ENCODE measurements at places on chromosomes 11 and 22.

- no peak for DNase-seq
Observed at GRCh38 chr11:16960250-16960649, 54.0 kb downstream of the PLEKHA7 start.

GRCh38 chr11:125105926-125106325 lies 5.5 kb downstream of the TMEM218 start:
- no peak for DNase-seq

- DNase-seq: no peak
Observed at GRCh38 chr11:31478223-31478590, 31.2 kb downstream of the IMMP1L start.

DNA sequence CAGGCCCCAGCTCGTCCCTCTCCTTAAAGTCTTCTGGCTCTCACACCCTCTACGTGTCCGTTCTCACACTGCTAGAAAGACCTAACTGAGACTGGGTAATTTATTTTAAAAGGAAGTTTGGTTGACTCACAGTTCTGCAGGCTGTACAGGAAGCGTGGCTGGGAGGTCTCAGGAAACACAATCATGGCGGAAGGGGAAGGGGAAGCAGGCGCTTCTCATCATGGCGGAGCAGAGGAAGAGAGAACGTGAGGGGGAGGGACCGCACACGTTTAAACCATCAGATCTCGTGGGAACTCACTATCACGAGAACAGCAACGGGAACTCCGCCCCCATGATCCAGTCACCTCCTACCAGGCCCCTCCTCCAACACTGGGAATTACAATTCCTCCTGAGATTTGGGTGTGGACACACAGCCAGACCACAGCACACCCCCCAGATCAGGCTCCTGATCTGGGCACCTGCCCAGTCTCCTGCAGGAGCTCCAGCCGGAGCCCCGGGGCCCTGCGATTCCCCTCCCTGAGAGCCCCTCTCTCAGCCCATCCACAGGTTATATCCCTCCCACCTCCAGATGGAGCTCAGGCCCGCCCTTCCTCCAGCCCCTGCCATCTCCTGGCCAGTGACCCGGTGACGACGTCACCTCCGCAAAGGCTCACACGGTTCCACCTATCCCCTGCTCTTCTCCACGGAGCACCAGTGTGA lies 170.2 kb downstream of the BRD1 start:
- no peak for DNase-seq

DNA sequence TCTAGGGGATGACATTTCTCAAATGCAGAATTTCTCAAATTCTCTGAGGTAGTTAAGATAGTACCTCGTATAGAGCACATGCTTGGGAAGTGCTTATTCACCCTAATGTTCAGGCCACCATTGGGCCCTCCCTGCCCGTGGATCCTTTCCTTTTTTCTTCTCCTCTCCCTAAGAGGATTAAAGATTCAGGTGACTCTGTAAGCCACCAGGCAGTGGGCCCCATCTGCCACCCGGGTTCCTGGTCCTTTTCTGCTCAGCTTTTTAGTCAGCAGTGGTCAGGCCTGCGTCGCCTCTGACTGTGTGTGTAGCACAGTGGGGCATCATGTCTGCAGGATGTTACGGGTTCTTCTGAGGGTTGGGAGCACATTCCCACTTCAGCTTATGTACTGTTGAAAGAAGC lies 7.2 kb downstream of the CEP164 start:
- no peak for DNase-seq

- peak; percentile 45 for DNase-seq
Observed at GRCh38 chr11:66045177-66045639, 3.8 kb downstream of the GAL3ST3 start.

GRCh38 chr11:1773131-1773993 lies 9.6 kb upstream of the CTSD start:
- no peak for DNase-seq

GRCh38 chr22:45351956-45352355 lies 42.2 kb downstream of the FAM118A start:
- no peak for DNase-seq

GRCh38 chr11:111402411-111402810 lies 23.3 kb upstream of the POU2AF1 start:
- DNase-seq: no peak

DNA sequence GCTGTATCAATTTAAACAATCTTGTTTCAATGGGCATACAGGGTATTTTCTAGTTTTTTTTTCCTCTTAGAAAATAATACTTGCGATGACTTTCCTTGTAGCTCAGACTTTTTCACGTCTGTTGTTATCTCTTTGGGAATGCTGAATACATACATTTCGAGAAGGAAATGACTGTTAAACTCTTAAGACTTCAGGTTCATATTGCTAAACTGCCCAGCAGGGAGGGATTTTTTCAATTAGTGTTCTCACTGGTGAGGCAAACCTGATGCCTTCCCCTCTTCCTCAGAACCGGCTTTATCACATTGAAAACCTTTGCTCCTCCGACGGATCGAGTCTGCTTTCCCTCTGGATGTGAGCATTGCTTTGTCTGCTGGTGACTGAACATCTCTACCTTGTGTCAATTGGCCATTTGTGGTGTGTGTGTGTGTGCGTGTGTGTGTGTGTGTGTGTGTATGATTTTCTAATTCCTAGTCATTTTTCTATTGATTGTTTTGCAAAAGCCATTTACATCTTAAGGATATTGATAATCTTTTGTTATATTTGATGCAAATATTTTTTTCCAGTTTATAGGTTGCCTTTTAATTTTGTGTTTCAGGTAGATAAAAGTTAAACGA lies 6.6 kb downstream of the NEAT1 start:
- peak; percentile 64 for DNase-seq

DNA sequence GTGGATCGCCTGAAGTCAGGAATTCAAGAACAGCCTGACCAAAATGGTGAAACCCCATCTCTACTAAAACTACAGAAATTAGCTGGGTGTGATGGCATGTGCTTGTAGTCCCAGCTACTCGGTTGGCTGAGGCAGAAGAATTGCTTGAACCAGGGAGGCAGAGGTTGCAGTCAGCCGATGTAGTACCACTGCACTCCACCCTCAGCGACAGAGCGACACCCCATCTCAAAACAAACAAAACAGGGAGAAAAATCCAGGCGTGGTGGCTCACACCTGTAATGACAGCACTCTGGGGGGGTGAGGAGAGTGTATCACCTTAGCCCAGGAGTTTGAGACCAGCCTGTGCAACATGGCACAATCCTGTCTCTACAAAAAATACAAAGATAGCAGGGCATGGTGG lies 802.3 kb upstream of the ARHGAP42 start:
- DNase-seq: no peak

GRCh38 chr22:26941896-26942636 lies 284.7 kb downstream of the MIAT start:
- DNase-seq: no peak

GRCh38 chr11:72624496-72625201 lies 49.6 kb downstream of the PDE2A start:
- DNase-seq: no peak

DNA sequence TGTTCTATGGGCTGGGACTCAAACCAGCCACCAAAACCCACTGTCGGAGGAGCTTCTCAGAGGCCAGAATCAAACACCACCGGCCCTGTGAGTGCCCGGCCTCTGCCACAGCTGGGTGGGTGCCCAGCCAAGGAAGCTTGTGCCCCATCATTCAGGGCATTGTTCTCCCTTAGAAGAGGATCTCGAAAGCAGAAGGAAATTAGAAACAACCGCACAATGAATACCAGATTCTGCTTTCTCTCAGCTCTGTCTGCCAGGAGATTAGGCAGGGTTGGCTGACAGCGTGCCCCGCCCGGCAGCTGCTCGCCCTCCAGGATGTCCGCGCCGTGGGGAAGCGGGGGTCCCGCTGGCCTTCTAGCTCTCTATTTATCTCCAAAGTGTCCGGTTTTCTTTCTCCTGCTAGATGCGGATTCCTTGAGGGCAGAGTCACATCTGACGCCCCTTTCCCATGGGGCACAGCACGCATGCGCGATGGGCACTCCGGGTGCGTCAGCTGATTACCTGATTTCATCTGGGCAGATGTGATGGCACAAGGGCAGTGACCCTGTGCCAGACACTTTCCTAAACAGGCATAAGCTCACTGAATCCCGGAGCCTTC lies 25.5 kb downstream of the SCGB1A1 start:
- peak; percentile 61 for DNase-seq

DNA sequence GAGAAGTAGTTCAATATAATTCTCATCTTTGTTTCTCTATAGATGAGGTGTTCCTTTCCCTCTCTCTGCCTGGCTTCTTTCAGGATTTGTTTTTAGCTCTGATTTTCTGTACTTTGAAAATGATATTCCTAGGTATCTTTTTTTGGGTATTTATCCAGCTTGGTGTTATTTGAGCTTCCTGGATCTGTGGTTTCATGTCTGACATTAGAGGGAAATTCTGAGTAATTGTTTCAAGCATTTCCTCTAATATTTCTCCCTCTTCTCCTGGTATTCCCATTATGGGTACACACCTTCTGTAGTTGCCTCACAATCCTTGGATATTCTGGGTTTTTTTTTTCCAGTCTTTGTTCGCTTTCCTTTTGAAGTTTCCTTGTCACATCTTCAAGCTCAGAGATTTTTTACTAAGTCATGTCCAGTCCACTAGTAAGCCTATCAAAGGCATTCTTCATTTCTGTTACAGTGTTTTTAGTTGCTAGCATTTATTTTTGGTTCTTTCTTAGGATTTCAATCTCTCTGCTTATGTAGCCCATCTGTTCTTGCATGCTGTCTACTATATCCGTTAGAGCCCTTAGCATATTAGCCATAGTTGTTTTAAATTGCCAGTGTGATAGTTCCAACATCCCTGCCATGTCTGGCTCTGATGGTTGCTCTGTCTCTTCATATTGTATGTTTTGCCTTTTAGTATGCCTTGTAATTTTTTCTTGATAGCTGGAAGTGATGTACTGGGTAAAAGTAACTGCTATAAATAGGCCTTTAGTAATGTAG lies 5.8 kb downstream of the CCDC81 start:
- no peak for DNase-seq

GRCh38 chr11:1082728-1083620 lies 8.3 kb downstream of the MUC2 start:
- DNase-seq: no peak

GRCh38 chr11:123525511-123525918 lies 95.4 kb downstream of the GRAMD1B start:
- no peak for DNase-seq

DNA sequence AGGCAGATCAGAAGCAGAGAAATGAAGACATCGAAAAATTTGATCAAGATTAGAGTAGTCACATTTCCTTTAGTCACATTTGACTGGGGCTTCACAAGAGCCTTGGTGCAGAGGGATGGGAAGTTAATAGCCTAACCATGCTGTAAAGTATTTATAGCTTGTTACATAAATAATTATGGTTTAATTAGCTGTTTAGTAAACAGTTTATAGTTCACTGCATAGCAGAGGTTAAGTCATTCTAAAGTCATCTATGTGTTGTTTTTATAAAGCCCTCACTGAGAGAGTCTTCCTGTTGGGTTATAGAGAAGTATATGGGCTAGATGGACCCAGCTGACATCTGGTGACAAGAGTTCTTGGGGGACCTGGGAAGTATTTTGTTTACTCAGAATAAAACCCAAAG lies 47.1 kb downstream of the INSC start:
- no peak for DNase-seq

- DNase-seq: no peak
Observed at GRCh38 chr22:45233827-45234226, 6.9 kb downstream of the KIAA0930 start.

GRCh38 chr11:2891326-2892214 lies 6.0 kb upstream of the CDKN1C start:
- no peak for DNase-seq

Data from stromal cell of bone marrow (primary cell).